ENCODE measurements at places on chromosomes 5 and 9. TPM values are rescaled to one million over a fixed set of nuclear protein-coding genes. Genes with fewer than 3 reads are reported as not detected.

The SNCAIP gene
- 0.12 TPM for total RNA-seq

The MARCOL gene
- total RNA-seq, result 3.8 TPM

The TLX3 gene
- not detected for total RNA-seq

DNA sequence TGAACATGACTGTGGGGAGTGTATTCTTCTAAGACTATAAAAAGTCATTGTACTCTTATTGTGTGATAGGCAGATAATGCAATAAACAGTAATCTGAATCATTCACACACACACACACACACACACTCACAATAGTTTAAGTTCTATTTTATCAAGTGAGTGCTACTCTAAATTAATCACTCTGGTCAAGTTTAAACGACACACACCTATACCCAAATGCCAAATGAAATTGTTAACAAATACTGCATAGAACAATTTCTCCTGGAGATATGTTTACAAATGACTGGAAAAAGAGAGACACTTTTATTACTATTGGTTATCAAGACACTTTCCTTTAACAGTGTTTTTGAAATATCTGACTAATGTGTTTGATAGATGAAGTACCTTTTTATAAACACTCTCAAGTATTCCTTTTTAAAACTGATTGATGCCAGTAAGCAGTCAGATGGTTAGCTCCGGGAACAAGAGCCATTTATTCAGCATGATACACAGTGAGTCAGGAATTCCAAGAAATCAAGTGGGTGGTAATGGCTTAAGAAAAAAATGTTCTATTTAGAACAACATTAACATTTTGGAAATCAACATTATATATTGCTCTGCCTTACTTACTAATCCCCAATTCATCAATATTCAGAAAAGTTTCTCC is 521.6 kb upstream of the ST8SIA4 start:
- DNase-seq, result no peak

GRCh38 chr9:36986468-36987408 is 47.3 kb downstream of the PAX5 start:
- no peak for DNase-seq
